Foreskin fibroblast (primary cell): ENCODE measurements at places on chromosomes 5 and 9.

GRCh38 chr5:10059980-10060379, 189.7 kb downstream of the ATPSCKMT start:
- no peak for DNase-seq

DNA sequence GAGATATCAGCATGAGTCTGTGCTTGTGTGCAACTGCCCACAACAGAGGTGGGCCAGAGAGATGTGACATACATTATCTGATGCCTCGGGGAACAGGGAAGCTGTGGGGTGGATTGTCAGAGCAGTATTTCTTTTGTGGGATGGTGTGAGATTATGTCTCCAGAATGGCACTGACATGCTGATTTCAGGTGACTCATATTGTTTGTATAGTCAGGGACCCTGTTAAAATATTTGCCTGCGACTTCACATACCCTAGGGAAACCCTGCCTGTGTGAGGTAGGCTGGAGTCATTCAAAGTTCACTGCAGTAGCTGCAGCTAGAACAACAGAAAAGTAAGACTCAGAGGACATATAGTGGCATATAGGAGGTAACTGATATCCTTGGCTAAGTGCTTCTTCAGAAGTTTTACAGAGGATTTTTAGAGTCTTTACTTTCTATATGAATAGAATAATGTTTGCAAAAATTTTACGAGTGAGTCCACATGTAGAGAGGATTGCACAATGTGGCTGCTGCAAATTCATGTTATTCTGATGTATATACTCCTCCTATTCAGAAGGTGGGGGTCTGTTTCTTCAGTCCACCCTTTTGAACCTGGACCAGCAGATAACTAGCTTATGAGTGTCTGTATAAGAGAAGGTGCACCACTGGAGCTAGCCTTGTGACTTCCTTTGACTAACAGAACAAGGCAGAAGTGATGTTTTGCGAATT, 89.3 kb downstream of the MACIR start:
- no peak for DNase-seq

DNA sequence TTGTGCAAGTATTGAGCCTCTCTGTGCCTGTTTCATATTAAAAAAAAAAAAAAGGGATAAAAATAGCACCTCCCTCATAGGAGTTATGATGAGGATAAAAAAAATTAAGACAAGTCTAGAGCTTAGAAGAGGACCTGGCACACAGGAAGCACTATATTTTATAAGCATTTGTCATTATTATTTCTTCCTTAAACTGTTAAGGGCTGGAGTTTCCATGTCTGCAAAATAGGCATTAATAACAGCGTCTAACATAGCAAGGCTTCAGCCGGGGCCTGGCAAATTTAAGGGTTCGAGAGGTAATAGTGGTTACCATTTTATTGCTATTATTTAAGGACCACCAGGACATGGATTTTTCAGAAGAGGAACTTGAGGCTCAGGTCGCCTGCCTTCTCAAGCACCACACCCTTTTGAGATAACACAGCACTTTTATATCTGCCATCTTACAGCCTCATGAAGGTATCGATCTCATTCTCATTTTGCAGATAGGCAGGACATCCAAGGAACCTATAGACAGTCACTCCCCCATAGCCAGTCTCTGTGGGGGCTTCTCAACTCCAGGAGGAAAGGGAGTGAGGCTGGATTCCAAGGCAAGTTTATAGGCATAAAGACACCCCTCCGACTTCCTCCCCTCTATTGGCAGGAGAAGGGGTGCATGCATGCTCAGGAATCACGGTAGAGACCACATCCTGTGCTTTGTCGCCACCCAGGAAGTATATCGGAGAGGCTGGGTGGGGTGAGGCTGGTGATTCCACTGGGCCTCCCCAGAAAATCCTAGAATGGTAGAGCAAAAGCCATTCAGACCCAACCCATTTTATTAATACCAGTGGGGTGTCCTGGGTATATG, 2.4 kb downstream of the ANXA6 start:
- no peak for DNase-seq

DNA sequence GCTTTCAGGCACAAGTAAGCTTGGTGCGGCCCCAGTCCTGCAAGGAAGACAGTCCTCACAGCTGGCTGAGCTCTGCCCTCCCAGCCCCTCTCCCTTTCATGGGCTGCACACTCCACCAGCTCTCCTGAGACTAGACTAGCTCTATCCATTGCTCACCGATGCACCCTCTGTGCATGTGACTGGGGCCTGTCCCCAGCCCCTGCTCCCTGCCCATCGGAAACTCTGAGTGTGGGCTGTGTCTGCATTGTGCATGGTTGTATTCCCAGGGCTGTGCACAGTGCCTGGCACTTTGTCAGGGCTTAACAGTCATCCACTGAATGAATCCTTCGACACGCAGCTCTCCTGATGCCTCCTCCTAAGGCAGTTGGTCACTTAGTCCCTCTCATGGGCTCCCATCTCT, 92.2 kb downstream of the PPARGC1B start:
- no peak for DNase-seq

GRCh38 chr5:18036531-18036930, 402.3 kb downstream of the TAF11L14 start:
- DNase-seq = no peak
